ENCODE measurements at places on chromosomes 16 and 17.

- no peak for DNase-seq
Observed at GRCh38 chr17:1905190-1905913, 75.5 kb downstream of the RPA1 start.

DNA sequence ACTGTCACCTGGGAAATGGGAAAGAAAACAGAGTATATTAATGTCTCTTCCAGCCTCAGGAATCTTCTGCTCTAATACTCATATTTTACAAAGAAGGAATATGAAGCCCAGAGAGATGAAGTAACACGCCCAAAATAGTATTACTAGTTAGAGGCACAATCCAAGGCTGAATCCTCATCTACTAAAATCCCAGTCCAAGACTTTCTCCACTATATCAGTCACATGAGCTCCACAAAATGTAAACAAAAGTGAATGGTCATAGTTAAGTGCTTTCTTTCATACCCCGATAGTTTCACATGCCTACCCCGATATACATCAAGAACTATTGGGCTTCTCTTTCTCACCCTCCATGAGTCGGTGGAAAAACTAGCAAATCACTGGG lies 965 bp downstream of the INTS2 start:
- DNase-seq: no peak

- DNase-seq: no peak
Observed at GRCh38 chr17:66438101-66438500, 135.7 kb downstream of the PRKCA start.

DNA sequence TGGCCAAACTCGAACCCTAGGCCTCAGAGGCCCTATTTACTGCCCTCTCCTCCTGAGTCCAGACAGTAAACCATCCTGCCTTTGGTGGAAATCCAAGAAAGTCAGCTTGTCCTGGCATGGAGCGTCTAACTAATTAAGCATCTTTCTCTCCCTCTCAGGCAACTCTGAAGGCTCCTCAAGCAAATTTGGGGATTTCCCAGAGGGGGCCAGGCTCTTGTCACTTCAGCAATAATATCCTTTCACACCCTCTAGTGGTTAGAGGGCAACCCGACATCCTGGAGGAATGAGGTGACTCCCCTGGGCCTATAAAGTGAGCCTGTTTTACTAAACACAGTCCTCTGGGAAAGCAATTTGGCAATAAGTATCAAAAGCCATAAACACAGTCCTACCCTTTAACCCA lies 60.4 kb downstream of the NOG start:
- DNase-seq: peak; percentile 3

GRCh38 chr16:62225675-62226074 lies 189.4 kb upstream of the CDH8 start:
- no peak for DNase-seq

GRCh38 chr17:66492080-66492479 lies 189.7 kb downstream of the PRKCA start:
- no peak for DNase-seq

GRCh38 chr17:2814049-2814448 lies 17.8 kb downstream of the RAP1GAP2 start:
- DNase-seq: no peak

DNA sequence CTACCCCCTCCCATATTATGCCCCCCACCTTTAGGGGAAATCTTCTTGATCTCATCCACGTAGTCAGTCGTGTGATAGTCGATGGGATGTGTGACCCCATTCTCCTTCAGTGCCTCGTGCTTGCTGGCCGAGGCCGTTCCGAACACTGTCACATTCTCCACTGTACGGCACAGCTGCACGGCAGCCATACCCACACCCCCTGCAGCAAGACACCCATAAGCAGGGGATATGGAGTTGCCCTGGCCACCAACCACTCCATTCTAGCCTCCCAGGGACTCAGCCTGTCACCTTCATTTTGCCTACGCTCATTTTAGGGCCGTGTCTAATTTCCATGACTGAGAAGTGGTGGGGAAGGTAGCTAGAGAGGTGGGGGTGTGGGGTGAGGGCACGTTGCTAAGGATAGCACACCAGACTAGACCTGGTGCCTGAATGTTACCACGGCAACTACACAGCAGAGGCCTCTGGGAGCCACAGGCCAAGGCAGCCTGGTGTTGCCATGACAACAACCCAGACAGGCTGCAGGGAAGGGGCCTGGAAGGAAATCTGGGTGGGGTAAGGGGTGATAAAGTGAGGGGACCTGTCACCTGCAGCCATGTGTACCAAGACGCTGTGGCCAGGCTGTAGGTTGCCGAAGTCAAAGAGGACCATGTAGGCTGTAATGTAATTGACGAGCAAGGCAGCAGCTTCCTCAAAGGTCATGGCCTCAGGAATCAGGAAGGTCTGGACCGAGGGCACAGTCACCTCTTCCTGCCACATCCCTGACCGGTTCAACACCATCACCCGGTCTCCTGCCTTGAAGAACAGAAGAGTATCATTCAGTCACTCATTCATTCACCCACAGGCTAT lies 4.0 kb downstream of the VAT1 start:
- no peak for DNase-seq

- no peak for DNase-seq
Observed at GRCh38 chr16:88473666-88474534, 20.8 kb downstream of the ZFPM1 start.

GRCh38 chr17:48276776-48277175 lies 153.2 kb downstream of the SKAP1 start:
- no peak for DNase-seq

DNA sequence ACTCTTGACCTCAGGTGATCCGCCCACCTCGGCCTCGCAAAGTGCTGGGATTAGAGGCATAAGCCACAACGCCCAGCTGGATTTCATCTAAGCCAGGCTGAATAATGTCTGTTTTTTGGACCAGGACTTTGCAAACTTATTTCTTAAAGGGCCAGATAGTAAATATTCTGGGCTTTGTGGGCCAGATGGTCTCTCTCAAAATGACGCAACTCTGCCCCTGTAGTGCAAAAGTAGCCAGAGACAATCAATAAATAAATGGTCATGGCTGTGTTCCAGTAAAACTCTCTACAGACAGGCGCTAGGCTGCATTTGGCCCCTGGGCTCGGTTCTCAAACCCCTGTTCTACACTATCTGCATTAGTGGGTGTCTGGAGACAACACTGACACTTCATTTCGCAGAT lies 121.9 kb upstream of the CDH13 start:
- DNase-seq: no peak

GRCh38 chr17:3761036-3761917 lies 37.6 kb downstream of the HASPIN start:
- no peak for DNase-seq

GRCh38 chr16:12124742-12125141 lies 148.2 kb downstream of the SNX29 start:
- no peak for DNase-seq

GRCh38 chr16:73912281-73912680 lies 384.3 kb upstream of the PSMD7 start:
- DNase-seq: no peak

GRCh38 chr16:68202091-68202519 lies 33.8 kb downstream of the ESRP2 start:
- no peak for DNase-seq

GRCh38 chr17:350706-351448 lies 1.7 kb downstream of the RPH3AL start:
- DNase-seq: no peak

GRCh38 chr17:44850025-44850424 lies 2.3 kb downstream of the HIGD1B start:
- no peak for DNase-seq

- no peak for DNase-seq
Observed at GRCh38 chr17:37111329-37111728, 162.6 kb downstream of the AATF start.

- DNase-seq: no peak
Observed at GRCh38 chr16:77285676-77286075, 86.5 kb downstream of the SYCE1L start.

- no peak for DNase-seq
Observed at GRCh38 chr16:54060599-54061421, 225.8 kb downstream of the IRX3 start.

- DNase-seq: no peak
Observed at GRCh38 chr16:2374644-2375043, 34.1 kb upstream of the ABCA3 start.

DNA sequence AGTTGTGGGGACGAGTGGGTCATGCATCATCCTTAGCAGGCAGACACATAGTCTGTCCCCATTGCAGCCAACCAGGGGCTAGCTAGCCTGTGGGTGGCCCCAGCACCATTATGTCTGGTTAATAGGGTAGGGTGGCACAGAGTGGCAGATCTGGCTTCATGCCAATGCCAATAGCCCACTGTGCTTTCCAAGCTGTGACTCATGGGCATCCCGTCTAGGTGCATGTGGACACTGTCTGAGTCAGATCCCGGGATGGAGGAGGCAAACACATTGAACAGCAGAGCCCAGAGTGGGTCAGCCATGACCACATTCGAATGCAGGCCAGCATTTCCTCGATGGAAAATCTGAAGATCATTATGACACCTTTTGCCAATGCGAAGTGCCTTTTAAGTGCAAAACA lies 2.5 kb downstream of the HS3ST2 start:
- no peak for DNase-seq

DNA sequence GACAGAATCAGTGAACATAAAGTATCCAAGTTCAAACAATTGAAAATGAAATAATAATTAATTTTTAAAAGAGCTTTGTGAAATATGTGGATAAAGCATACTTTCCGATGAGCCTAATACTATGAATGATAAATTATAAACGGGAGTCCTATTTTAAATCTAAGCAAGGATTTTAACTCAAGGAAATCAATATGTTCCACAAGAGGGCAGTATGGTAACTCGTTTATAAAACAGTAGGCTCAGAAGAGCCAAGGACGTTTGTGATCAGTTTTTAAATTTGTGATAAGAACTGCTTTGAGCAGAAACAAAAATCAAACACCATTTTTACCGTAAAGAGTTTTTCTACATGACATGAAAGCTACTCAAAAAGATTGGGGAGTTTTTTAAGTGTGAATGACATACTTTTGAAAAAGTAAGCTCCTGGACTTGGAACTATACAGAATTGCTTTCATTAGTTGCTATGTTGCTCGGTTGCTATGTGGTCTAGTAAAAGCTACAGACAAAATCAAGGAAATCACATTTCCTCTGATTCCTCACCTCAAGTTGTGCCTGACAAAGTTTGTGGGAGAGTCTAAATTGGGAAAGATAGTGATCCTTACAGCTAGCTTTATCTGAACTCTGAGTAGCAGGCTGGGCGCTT lies 11.8 kb upstream of the TEKT1 start:
- no peak for DNase-seq

DNA sequence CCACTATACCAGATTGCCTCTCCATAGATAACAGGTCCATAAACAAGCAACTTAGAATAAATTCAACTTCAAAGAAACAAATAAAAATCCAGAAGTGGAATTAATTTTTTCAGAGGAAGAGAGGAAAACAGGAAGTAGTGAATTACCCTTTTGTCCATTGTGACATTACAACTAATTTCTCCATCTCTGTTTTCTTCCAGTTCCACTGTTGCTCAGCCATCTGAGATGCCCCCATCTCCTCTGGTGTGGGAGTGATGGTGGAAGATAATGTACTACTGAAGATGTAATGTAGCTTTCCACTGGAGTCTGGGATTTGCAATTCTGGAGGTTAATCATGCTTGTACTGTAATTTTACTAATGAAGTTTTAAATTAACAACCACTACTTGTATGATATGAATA lies 124.6 kb upstream of the TMEM97 start:
- DNase-seq: no peak

- DNase-seq: no peak
Observed at GRCh38 chr16:88558457-88559442, 11.5 kb upstream of the ZC3H18 start.

- no peak for DNase-seq
Observed at GRCh38 chr17:74839990-74840852, 19.5 kb downstream of the GRIN2C start.

- DNase-seq: no peak
Observed at GRCh38 chr17:41638941-41639340, 14.6 kb upstream of the KRT17 start.

DNA sequence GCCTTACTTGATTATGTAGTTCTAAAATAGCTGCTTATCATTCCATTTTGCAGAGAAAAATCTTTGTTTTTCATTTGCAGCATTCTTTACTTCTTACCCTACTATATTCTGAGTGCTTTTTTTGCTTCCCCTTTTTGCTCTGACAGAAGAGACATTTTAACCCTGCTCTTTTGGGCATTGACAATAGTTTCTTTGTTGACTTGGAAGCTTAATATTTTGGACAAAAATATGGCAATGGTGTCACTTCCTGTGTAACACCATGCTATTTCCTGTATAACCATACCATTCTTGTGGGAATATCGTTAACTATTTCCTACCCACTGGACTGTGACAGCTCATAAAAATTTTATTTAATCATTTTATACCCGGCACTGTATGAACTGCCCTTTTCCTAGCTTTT lies 747.1 kb downstream of the CDH8 start:
- no peak for DNase-seq

- no peak for DNase-seq
Observed at GRCh38 chr17:69090365-69090764, 29.6 kb upstream of the ABCA9 start.

DNA sequence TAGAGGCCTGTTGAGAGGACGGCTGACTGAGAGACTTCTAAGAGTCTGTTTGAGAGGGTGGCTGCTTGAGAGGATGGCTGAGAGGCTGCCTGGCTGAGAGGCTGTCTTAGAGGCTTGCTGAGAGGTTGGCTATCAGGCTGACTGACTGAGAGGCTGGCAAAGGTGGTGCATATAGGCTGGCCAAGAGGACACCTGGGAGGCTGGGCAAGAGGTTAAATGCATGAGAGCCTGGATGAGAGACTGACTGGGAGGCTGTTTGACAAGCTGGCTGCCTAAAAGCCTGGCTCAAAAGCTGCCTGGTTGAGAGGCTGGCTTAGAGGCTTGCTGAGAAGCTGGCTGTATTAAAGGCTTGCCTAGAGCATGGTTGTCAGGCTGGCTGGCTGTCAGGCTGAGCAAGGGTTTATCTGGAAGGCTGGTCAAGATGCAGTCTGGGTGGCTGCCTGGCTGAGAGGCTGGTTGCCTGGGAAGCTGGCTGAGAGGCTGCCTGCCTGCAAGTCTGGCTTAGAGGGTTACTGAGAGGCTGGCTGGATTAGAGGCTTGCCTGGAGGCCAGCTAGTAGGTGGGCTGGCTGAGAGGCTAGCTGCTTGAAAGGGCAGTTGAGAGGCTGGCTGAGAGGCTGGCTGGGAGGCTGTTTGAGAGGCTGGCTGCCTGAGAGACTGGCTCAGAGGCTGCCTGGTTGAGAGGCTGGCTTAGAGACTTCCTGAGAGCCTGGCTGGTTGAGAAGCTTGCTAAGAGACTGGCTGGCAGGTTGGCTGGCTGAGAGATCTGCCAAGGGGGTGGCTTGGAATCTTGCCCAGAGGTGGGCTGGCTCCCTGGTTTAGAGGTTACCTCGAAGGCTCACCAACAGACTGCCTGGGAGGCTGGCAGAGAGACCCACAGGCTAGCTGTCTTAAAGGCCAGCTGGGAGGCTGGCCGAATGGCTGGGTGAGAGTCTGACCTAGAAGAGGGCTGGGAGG lies 38.3 kb upstream of the ACSM2B start:
- no peak for DNase-seq

GRCh38 chr17:37689317-37689716 lies 46.1 kb upstream of the DDX52 start:
- DNase-seq: no peak

Measured in activated T-helper 1 cell treated with Interleukin-2 at 50 U/mL for 16 hours (primary cell).